ENCODE measurements at places on chromosomes 3 and 15.

- no peaks in the 10 kb centered on the region for H3K36me3 ChIP-seq
Observed at GRCh38 chr3:7038394-7038793, 177.5 kb downstream of the GRM7 start.

DNA sequence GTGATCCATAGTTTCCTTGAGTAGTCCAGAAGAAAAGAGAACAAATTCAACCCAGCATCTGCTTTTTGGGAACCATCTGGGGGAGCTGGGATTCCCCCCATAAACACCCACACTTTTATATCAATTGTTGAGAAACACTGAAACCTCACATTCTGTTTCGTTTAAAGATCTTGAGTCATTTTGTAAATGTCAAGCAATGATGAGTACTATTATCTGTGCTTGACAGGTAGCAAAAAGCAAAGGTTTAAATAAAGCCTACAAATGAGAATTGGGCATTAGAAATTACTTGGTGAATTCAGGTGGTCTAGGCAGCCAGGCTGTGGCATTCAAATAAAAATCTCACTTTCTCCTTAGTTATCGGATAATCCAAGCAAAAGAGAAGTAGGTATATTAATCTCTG is 75.7 kb downstream of the TMEM266 start:
- no peak overlapping the region for H3K27ac ChIP-seq
- peaks cover 9% of the 10 kb centered on the region for H3K4me1 ChIP-seq
- H3K36me3 ChIP-seq, result no peaks in the 10 kb centered on the region
- no peak overlapping the region for H3K4me3 ChIP-seq
- no peak for DNase-seq

DNA sequence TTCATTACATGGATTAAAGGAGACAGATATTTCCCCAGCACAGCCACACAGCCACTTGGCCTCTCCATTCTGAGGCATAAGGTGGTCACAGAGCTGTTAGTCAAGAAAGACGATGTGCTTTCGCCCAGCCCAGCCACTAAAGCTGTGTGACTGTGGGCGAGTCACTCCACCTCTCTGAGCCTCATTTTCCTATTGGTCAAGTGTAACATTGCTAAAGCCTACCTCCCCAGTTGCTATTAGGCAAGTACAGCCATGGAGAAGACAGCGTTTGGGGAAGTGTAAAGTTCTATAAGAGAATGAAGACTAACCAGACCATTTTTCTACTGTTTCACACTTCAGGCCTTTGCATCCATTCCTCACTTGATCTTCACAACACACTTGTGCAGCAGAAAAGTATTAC is 24.1 kb downstream of the TMEM40 start:
- no peak for DNase-seq
- no peaks in the 10 kb centered on the region for H3K36me3 ChIP-seq
- no peaks in the 10 kb centered on the region for H3K27me3 ChIP-seq
- no peak overlapping the region for H3K27ac ChIP-seq
- no peaks in the 10 kb centered on the region for H3K4me1 ChIP-seq

GRCh38 chr3:73716418-73716817 is 91.7 kb upstream of the PDZRN3 start:
- H3K4me1 ChIP-seq, result peaks cover 6% of the 10 kb centered on the region
- no peak overlapping the region for H3K4me3 ChIP-seq
- H3K27me3 ChIP-seq, result no peaks in the 10 kb centered on the region
- DNase-seq, result no peak
- H3K27ac ChIP-seq, result no peak overlapping the region

- peaks cover 4% of the 10 kb centered on the region for H3K4me1 ChIP-seq
- no peak overlapping the region for H3K27ac ChIP-seq
- H3K27me3 ChIP-seq, result no peaks in the 10 kb centered on the region
- H3K4me3 ChIP-seq, result no peak overlapping the region
Observed at GRCh38 chr3:16349986-16350596, 85.1 kb downstream of the OXNAD1 start.

- no peak overlapping the region for H3K4me3 ChIP-seq
- H3K4me1 ChIP-seq, result no peaks in the 10 kb centered on the region
- DNase-seq, result no peak
- peaks cover 7% of the 10 kb centered on the region for H3K27me3 ChIP-seq
Observed at GRCh38 chr15:75238150-75238549, 20.0 kb upstream of the GOLGA6C start.

DNA sequence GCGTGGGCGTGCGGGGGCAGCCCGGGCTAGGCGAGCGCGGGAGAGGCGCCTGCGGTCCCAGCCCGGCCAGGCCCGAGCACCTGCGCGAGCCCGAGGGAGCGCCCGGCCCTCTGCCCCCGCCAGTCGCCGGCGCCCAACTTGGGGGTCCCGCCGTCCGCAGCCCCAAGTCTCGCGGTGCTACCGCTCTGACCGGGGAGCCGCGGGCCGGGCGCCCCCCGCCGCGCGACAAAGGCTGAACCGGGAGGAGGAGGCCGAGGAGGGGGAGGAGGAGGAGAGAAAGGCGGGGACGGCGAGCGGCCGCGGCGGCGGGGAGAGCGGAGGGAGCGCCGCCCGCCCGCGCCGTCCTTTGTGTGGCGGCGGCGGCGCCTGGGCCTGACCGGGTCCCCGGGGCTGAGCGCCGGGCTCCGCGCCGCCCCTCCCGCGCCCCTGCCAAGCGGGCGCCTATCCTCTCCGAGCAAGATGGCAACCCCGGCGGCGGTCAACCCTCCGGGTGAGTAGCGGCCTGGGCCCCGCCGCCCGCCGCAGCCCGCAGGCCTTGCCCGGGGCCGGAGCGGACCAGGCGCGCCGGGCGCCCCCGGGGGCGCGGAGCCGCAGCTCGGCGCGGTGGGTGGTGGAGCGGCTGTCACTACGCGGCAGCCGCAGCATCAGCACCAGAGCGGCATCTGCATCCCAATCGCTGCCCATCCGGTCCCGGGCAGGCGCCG is at the start of gene ARNT2:
Gene ARNT2, plus strand, starts transcription at position 326 of the 704 bp plus-strand sequence. Its CDS starts 134 bp downstream, at position 460.
- peak within 1 kb of the TSS; percentile 43 for H3K4me3 ChIP-seq
- H3K27ac ChIP-seq, result no peak within 1 kb of the TSS
- H3K27me3 ChIP-seq, result peaks cover 28% of the 10 kb centered on the region
- H3K4me1 ChIP-seq, result peaks cover 12% of the 10 kb centered on the region
- DNase-seq, result peak; percentile 71
- no peaks in the 10 kb centered on the region for H3K36me3 ChIP-seq

Data from muscle of leg (tissue), 16 donors.